CD4-positive, alpha-beta T cell treated with Interferon alpha-2 for 1 hour (primary cell): ENCODE measurements at places on chromosomes 11 and 22.
A peak's percentile ranks its signal among the peaks of the same experiment; 100 is the strongest.

DNA sequence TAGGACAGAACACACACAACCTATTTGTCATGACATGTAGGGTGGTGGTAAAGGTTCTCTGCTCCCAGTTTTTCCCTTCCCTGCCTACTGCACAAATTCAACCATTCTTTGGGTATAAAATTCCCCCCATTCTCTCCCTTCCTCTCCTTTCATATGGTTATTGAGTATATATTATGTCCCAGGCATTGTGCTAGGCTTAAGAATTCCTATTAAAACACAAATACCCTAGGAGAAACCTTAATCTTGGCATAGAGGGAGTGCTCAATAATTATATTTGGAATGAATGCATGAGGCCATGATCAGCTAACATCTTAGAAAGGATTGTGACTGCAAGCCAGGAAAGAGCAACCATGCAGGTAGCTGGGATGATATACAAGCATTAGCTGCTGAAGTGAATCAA lies 120.4 kb upstream of the MTMR2 start:
- DNase-seq, result no peak

- DNase-seq, result no peak
Measured at GRCh38 chr11:96178049-96178886, 164.7 kb downstream of the MAML2 start.

GRCh38 chr11:83355391-83355790 lies 69.2 kb upstream of the CCDC90B start:
- no peak for DNase-seq

DNA sequence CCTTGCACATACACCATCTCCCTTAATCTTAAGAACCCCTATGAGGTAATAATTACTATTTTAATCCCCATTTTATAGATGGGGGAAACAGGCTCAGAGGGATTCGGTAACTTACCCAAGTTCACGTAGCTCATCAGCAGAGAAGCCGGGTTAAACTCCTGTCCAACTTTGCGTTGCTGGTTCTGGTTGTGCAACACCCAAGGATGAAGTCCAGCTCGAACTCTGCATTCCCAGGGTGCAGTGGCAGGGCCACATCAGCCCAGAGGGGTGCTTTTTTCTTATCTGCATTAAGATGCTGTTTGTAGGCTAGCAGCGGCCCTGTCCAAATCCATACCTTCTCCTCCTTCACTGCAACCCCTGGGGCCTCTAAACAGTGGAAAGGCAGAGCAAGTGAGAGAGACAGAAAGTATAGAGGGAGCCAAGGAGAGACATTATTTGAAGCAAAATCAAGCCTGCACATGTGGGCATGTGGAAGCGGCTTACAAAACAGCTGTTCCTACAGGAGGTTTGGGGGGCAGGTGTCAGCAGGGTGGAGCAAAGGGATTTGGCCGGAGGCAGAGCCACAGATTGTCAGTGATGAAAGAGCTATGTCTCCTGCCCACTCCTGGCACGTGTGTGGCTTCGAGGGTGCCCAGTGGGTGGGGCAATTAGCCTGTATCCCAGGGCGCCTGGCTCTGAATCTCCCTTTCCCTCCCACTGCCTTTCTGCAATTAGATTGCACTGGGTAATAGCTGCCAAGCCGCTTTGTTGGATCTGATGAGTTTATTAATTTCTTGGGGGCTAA lies 129.5 kb upstream of the TBCEL start:
- DNase-seq, result no peak

GRCh38 chr11:94112206-94112953 lies 16.3 kb upstream of the PANX1 start:
- DNase-seq, result no peak

- DNase-seq, result no peak
Measured at GRCh38 chr11:73998846-73999575, 9.9 kb downstream of the UCP3 start.

- peak; percentile 4 for DNase-seq
Measured at GRCh38 chr11:57513911-57514537, 1.5 kb downstream of the SLC43A1 start.

- no peak for DNase-seq
Measured at GRCh38 chr11:102831128-102831488, 12.3 kb downstream of the MMP3 start.

DNA sequence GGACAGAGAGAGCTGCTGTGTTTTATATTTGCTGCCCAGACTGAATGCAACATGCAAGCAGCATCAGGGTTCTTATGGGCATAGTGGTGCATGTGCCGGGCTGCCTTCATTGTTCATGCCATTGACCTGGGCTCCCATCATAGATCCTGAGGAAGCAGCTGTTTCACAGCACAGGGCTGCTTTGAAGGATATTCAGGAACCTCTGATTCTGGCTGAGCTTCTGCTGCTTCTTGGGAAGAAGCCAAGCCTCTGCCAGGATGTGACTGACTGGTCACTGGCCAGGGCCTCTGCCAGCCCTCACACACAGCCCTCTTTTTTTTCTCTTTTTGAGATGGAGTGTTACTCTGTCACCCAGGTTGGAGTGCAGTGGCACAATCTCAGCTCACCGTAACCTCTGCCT lies 43.3 kb downstream of the CYB5R2 start:
- DNase-seq, result no peak

DNA sequence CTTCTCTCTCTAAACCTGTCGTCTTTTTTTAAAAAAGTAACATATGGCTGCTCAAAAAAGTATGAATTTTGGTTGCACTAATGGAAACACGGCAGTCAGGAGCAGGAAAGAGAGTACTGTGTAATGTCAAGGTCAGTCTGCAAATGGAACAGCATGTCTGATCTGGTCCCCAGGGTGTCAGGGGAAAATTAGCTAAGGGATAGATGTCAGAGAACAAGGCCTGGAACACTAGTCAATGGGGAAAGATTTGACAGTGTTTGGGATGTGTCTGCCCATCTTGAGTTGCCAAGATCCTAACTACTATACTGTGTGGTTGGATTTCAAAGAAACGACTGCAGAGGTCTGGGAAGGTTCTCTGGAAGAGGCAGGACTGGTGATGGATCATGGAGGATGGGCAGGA lies 65.7 kb upstream of the PHOX2A start:
- DNase-seq, result no peak

DNA sequence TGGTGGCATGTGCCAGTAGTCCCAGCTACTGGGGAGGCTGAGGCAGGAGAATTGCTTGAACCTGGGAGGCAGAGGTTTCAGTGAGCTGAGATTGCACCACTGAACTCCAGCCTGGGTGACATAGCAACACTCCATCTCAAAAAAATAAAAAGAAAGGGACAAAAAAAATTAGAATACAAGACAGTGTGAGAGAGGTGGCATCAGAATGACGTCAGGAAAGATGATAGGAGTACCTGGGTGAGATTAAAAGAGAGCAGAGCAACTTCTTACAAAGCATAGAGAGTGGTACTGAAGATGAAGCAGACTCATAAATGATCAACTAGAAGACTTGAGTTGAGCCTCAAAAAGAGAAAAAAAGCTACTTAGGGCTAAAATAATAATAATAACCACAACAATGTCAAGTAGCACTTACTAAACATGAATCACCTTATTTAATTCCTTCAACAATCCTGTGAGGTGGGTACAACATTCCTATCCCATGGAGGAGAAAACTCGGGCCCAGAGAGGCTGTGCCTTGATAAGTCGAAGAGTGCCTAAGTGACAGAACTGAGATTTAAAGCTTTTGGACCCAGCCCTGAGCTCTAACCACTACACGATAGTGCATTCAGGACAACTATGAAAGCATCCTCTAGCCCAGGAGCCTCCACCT lies 5.2 kb upstream of the SLN start:
- no peak for DNase-seq

DNA sequence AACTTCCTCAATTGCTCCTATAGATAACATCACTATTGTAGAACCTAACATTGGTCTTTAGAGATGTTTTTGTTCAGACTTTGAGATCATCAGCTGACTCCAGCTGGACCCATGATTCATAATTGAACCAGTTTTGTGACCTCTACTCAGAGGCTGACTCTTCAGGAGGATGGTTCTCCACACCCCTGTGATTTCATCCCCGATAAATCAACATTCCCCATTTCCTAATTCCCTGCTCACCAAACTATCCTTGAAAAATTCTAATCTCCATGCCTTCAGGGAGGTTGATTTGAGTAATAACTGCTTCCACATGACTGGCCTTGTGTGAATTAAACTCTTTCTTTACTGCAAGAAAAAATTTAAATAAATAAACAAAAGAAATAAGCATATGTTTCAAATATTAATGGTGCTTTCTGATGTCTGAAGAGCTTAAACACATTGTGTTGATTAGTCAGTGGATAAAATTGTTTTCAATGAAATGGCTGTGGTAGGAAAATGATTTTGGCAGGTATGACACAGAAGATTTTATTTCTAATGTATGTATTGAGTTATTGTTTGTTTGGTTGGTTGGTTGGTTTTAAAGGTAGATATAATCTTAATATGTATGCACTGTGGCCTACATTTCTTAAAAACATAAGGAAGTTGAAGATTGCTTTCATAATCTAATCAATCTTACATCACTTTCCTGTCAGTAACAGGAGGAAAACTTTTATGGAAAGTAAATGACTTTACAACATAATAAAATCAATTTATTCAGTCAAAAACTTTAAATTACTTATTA lies 427.9 kb upstream of the CCDC179 start:
- DNase-seq, result no peak

GRCh38 chr11:16791191-16791961 lies 52.9 kb downstream of the C11orf58 start:
- peak; percentile 59 for DNase-seq
